ENCODE measurements at places on chromosomes 11 and 22.
A peak's percentile ranks its signal among the peaks of the same experiment; 100 is the strongest.

DNA sequence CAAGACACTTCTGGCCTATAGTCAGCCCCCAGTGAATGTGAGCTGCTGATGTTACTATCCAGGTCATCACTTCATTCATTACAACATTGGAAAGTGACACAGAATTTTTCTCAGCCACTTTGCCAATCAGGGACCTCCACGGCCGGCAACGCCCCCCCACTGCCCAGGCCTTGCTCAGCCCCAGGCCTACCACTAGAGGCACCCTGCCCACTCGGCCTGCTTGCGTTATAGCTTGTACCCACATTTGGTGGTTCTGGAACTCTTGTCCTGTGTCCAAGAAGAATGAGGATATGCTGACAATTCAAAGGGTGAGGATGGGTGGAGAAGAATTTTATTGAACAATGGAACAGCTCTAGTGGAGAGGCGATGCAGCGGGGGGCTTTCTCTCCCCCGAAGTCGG is 96.2 kb downstream of the TSPAN18 start:
- DNase-seq = no peak

DNA sequence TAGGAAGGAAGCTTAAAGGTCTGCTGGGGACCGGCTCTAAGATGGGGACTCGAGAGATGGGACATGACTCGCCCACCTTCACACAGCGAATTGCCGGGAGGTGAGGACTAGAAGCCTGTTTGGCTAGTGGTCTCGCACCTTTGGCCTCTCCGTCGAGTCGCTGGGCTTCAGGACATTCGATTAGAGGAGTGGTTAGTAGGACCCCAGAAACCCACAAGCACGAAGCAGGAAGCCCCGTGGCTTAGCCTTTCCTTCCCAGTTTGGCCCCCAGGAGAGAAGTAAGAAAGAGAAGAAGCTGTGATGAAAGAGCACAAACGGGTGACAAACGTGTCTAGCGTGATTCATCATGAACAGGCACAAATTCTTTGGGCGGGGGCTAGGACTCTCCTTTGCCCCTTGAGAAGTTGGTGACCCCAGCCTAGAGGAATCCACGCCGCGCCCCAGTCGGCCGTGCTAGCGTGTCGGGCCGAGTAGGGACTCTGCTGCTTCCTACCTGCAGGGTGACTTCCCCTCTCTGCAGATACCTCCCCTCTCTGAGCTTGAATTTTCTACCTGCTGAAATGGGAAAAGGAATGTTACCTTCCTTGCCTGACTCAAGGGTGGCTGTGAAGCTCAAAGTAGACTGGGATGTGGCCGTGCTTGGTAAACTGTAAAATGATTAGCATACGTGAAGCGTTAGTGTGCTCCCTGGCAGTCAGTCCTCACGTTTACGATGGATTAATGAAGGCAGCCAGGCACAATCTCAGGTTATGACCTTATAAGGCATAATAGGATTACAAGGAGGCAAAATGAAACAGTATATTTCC is 1.1 kb upstream of the ADM start:
- peak; percentile 94 for DNase-seq

GRCh38 chr11:45512471-45513148 is 152.8 kb downstream of the CHST1 start:
- no peak for DNase-seq

DNA sequence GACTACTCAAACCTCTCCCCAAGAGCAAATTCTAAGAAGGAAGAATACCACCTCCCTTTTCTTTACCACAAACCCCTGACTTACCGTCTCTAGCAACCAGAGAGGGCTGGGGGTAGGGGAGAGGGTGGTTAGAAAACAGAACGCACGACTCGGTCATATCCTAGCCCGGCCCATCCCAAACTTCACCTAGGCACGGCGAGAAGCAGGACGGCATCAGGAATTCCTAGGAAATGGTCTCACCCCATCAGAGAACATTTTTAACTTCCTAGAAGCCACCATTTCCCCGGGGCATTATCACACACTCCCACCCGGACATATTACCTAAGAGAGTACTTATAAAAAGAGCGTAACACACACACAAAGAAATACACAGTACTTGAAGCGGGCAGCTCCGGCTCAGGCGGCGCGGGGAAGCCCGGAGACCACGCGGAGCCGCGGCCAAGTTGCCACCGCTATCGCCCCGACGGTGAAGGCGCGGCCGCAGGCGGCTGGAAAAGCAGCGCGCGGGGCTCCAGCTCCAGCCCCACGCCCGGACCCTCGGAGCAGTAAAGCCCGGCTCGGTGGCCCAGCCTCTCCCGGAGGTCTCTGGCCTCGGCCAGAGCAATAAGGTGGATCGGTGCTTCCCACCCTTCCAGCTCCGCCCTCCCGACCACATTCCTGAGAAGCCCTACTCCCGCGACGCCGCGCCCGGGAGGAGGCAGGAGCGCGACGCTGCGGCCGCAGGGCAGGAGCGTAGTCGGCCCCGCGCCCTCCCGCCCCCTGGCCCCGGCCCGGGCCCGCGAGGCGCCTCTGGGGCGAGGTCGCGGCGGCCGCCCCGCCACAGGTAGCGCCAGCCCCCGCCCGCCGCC is 878 bp downstream of the RRAS2 start:
- DNase-seq = peak; percentile 72

GRCh38 chr22:20957102-20957682 is 9.9 kb upstream of the AIFM3 start:
- DNase-seq = peak; percentile 58

GRCh38 chr11:79691445-79691844 is 250.6 kb upstream of the TENM4 start:
- no peak for DNase-seq

DNA sequence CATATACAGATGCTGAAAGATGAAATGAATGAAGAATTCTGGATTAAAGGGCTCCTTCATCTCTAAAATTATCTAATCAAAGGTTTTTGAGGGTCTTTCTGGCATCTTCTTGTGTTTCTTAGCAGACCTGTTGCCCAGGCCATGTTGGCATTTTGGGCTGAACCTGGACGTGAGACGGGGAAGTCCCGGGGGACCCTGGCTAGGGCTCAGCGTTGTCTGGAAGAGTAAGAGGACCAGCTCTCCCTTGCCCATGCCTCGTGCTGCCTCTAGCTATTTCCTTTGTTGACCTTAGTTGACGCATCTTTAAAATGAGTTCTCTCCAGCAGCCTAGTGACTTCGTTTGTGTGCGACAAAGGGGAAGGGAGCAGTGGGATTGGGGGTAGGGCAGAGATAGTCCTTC is 152.2 kb downstream of the ST3GAL4 start:
- DNase-seq = no peak

GRCh38 chr11:72613977-72614376 is 60.2 kb downstream of the PDE2A start:
- no peak for DNase-seq

- DNase-seq = peak; percentile 26
These were observed 3.1 kb downstream of the ASRGL1 start for GRCh38 chr11:62340269-62340901.

- DNase-seq = no peak
These were observed 1.6 kb downstream of the CRACR2B start for GRCh38 chr11:829176-829846.

- peak; percentile 91 for DNase-seq
These were observed 49.0 kb downstream of the ARHGAP42 start for GRCh38 chr11:100735949-100736675.

- DNase-seq = no peak
These were observed 11.9 kb downstream of the L3MBTL2 start for GRCh38 chr22:41216984-41217383.

- DNase-seq = no peak
These were observed 98.9 kb upstream of the UBASH3B start for GRCh38 chr11:122556605-122557004.

- DNase-seq = peak; percentile 29
These were observed 3.7 kb downstream of the ASPHD2 start for GRCh38 chr22:26432619-26433311.

GRCh38 chr11:132200353-132200936 is 830.0 kb downstream of the NTM start:
- DNase-seq = no peak

GRCh38 chr22:30008401-30008800 is 71.9 kb upstream of the HORMAD2 start:
- DNase-seq = no peak

DNA sequence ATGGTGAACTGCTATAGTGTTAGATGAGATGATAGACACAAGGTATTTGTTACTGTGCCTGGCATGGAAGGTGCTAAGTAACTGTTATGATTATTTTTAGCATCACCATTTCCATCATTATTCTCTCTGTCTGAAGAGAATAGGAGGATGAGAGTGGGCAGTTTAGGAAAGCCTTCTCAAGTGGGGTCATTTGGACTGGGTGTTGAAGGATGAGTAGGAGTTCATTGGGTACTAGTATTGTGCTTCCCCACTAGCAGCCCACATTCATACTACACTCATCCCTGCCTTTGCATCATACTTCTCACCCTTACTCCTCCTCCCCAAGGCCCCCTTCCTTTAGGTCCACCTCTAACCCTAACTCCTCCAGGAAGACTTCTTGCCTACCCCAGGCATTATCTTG is 20.6 kb downstream of the MYEOV start:
- no peak for DNase-seq

DNA sequence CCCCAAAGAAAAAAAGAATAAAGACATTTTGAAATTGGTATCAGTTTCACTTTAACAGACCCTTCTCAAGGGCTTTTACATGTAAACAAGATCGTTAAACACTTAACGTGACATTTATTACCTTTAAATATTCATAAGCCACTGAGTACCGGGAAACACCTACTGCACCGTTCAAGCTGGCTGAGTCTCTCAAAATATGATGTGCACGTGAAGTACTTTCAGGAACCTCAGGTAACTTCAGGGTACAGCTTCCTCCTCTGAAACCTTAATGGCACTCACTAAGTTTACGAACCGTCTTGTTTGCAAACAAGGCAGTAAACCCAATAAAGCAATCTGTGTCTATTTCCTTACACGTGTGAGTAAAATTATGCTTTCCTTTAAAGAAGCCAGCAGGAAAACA is 105.5 kb upstream of the TENM4 start:
- DNase-seq = no peak

- DNase-seq = no peak
These were observed 11.1 kb downstream of the DGCR2 start for GRCh38 chr22:19111140-19111539.

DNA sequence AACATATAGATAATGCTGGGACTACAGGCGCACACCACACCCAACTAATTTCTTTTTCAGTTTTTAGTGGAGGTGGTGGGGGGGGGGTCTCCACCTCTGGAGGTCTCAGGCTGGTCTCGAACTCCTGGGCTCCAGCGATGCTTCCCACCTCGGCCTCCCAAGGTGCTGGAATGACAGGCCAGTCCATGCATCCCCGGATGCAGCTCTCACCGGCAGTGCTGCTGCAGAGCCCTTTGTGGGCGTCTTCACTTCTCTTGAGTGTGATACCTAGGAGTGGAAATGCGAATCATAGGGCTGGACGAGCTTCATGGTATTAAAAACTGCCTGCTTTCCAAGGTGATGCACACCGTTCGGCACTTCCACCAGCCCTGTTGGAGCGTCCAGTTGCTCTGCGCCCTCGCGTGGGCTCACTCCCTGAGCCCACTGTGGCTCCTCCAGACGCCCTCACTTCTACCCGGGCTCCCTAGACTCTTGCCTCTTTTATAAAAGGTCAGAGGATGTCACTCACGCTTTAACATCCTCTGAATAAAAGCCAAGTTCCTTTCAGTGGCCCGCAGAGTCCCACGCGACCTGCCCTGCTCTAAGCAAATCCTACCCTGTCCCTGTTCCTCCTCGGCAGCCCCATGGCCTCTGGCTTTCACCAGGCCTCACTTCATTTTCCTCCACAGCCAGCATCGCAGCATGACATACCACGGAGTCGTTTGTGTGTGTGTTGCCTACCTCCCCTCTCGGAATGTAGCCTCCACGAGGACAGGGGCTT is 837 bp upstream of the BID start:
- no peak for DNase-seq

DNA sequence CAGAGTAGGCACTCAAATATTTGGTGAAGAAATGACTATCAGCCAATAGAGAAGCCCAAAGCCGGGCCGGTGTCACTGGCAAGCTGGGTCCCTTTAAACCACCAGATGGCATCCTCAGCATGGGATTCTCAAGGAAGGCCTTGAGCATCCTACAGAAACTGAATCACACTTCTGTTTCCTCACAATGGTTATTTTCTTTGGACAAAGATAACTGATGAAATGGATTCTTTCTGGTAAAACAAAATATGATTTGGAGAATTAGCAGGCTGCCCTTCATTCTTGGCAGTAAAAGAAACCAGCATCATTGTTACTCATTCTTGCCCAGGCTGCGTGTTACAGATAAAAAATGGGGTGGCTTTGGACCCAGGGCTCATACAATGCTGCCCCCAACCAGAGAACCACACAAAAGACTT is 30.3 kb upstream of the ASPHD2 start:
- DNase-seq = peak; percentile 82

GRCh38 chr11:22707119-22707899 is 40.9 kb downstream of the GAS2 start:
- DNase-seq = no peak

DNA sequence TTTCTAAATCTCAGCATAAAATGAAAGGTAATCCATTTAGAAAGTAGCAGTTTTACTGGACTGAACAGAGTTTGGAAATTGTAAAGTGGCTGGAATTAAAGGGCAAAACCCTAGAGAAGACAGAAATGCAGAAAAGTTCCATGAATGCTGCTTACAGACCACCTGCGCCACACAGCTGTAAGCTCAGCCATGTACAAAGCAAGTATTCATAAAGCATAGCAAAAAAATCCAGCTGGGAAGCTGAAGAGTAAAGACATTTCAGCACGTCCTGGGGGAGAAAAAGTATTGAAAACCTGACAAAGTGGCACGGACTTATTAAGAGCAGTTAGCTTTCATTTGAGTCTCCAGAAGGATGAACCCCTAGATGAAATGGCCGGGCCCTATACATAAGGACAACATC is 220.1 kb upstream of the CNTN5 start:
- no peak for DNase-seq

DNA sequence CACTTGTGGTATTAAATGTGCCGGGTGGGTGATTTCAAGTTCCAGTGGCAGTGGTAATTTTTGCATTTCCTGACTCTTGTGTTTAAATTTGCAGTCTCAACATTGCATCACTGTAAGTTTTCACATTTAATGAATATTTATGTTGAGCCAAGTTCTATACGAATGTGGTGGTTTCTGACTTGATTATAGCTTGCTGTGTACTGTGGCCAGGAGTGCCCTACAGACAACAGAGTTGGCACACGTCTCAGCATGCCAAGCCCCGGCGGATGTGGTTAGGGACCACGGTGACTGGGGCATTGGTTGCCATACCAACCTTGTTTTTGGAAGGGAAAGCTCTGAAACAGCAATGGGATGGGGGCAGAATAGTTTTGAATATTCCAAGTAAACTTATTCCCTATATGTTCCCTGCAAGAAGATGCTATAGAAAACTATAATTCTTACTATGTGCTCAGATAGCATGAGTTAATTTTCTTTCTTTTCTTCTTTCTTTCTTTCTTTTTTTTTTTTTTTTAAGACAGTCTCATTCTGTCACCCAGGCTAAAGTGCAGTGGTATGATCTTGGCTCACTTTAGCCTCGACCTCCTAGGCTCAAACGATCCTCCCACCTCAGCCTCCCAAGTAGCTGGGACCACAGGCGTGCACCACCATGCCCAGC is 16.0 kb downstream of the ZNRF3 start:
- no peak for DNase-seq

- DNase-seq = no peak
These were observed 86.9 kb upstream of the SPON1 start for GRCh38 chr11:13875643-13876042.
